Chondrocyte (in vitro differentiated cells): ENCODE measurements at places on chromosomes 2 and 18. TPM values are rescaled to one million over a fixed set of nuclear protein-coding genes. Genes with fewer than 3 reads are reported as not detected.

GRCh38 chr18:62848946-62849345 is 133.6 kb downstream of the PHLPP1 start:
- no peak for DNase-seq

DNA sequence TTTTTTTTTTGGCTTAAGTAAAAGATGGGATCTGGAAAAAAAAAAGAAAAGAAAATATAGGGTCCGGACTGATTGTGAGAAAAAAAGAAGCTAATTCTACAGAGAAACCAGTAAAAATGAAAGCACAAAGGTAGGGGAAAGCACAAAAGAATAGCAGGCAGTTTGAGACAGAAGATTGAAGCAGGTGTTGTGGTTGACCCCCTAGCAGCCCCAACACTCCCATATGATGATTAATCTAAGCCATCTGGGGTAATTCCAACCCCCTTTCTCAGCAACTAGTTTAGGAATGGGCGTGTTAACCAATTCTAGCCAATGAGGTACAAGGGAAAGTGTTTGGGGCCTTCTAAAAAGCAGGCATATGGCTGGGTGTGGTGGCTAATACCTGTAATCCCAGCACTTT is 77.0 kb downstream of the MBD2 start:
- no peak for DNase-seq

DNA sequence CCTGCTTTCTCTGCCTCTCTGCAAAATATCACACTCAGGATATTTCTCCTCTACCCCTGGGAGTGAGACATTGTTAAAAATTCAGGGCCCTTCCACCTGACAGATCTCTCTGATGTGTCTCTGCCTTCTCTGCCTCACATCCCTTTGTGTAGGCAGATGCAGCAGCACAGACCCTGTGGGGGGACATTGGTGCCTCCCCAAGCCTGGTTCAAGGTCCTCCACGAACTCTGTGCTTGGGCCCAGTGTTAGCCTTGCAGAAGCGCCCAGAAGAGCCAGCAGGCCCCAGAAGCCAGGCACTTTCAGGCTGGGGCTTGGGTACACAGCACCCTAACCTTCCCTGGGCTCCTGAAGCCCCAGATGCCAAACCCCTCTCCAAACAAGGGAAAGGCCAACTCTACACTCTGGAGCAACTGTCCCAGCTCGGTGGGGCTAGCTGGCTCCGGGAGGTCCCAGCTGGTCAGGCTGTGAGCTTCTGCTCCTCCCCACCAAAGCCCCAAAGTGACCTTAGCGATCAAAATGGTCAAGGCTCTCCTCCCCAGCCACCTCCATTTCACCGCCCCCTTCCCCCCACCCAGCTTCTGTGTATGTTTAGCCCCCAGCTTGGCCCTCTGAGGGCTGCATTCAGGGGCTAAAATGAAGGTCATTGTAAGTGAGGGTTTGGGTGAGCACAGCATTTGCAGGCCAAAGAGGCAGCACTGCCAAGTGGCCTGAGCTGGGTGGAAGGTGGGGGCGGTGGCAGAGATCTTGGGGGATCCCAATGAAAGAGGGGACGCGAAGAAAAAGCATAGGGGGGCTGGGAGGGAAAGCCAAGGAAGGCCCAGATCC is 2.6 kb downstream of the HOXD9 start:
- no peak for DNase-seq

DNA sequence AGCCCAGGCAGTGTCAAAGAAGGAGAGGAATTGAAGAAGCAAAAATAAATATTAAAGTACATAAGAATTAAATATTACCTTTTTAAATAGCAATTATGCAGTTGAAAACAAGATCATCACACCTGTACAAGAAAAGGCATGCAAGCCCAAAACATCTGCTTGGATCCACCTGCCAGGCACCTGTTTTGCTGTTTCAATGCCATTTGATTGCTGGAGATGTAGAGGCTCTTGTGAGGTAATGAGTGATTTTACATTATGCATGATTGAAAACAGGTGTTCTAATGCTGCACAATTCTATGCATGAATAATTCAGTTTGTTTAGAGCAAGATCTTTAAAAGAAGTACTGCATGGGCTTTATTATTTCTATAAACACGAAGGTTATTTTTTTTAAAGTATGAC is 700.6 kb upstream of the ZEB2 start:
- DNase-seq: no peak

GRCh38 chr2:25071966-25072365 is 30.1 kb downstream of the EFR3B start:
- no peak for DNase-seq

GRCh38 chr2:150688016-150688415 is 200.5 kb upstream of the RND3 start:
- no peak for DNase-seq

GRCh38 chr2:101361121-101361520 is 26.2 kb downstream of the CREG2 start:
- no peak for DNase-seq

DNA sequence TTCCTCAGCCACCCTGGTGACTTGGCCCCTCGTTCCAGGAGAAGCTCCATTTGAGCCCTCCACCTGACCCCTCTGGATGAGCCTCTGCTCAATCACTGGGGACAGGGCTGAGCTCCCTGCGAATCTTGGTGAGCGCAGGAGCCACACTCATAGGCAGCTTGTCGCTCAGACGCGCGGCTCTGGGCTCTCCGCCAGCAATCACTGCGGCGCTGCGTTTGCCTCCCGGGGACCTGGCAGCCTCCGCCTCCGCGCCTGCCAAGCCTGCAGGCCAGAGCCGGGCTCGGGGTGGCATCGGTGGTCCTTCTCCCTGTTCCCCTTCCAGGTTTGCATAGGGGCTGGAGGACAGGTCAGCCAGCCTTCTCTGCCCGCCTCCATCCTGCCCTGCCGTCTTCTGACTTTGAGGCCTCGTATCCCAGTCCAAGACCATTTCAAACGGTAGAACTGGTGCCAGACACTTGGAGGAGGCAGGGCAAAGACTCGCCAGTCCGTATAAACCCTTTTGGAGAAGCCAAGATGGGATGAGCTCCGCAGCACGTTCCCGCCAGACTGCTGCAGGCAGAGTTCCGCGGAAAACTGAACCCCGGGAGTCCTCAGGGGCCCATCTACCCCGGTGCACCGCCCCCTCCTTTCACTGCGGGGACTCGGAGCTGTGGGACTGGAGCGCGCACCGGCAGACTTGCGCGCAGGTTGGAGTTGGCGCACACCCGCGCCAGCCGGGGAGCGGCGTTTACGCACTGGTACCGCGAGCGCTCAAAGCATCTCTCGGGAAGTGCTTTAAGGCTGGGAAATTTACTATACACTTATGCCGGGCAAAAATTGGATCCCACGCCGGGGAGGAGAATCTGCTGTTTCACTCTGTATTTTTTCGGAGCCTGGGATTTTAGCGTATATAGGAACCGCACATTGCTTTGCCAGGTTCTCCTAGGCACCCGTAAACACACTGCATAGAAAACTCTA is 1.1 kb upstream of the TACR1 start:
- peak; percentile 88 for DNase-seq

DNA sequence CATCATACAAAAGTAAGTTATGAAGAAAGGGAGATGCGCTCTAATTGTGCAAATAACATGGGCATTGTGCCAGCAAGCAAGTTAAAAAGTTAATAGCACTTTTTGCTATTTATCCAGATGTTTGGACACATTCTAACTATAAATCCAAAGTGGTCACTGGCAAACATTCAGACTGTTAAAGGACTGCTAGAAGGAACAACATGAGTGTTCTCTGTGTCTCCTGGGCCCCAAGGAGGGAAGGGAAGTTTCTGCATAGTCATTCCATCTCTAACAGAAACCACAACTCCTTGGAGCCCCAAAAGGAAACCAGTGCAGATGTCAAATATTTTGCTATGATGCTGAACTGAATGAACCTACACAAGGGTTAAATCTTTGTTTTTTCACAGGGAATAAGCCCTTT is 213.3 kb upstream of the HNRNPA3 start:
- no peak for DNase-seq

- peak; percentile 85 for DNase-seq
These were observed 25.9 kb downstream of the HS6ST1 start for GRCh38 chr2:128292599-128293425.

DNA sequence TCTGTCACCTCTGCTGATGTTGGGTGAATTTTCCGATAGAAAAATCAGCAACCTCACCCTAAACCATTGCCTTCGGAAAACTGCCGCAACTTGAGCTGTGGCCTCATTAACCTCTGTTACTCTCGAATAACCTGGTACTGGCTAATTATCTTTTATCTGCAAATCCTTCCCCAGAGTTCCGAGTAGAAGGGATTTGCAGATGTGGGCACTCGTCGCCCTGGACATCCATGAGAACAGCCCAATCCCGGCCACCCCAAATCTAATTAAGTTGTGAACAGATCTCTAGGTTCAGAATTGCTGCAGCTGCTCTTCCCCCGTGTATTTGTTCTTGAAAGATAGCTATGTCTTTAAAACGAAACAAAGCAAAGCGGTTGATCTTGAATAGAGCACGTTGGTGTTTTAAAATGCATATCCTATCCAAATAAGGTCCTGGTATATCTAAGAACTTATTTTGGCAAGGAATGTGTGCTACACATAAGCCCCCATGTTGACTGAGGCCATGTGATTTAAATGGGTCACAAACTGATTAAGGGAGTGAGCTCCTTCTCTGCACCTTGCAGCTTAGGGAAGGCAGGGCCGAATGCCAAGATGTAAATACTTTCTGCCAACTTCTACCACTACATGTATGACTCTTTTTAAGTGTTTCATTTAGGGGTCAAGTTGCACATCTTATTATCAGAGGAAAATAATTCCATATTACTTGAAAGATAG is 88.2 kb downstream of the MTCL1 start:
- no peak for DNase-seq

DNA sequence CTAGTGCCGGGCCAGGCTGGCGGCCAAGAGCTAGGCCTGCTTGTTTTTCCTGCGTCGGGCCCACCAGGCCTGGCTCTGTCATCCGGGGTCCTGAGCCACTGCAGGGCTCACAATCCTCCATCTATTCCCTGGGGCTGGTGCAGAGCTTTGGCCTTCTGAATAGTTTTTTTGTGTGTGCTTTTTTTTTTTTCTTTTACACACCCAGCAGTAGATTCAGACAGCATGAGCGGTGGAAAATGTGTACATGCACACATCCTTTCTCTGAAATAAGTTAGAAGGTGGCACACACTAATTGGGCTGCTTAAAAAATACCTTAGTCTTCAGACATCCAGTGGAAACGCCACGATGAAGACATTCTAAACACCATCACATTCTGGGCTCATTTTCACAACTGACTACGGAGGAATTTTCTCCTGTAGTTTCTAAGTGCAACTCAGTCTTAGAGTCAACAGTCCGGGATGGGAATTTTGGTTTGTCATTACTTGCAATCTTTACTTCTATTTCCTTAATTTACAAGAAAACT is 6.1 kb downstream of the ZFP36L2 start:
- DNase-seq: no peak

DNA sequence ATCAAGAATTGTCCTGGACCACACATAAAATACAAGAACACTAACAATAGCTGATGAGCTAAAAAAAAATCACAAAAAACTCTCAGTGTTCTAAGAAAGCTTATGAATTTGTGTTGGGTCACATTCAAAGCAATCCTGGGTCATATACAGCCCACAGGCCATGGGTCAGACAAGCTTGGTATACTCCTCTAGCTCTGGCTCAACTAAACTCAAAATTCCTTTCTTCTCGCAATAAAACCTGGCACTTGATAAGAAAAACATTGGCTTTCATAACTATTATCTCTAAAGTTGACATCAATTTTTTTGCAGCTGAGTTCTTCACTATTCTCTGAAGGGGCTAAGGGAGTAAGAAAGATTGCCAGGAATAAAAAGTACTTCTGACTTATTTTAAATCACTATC is 38.3 kb downstream of the FBXO48 start:
- DNase-seq: no peak

GRCh38 chr18:57110290-57110689 is 36.6 kb upstream of the BOD1L2 start:
- no peak for DNase-seq

DNA sequence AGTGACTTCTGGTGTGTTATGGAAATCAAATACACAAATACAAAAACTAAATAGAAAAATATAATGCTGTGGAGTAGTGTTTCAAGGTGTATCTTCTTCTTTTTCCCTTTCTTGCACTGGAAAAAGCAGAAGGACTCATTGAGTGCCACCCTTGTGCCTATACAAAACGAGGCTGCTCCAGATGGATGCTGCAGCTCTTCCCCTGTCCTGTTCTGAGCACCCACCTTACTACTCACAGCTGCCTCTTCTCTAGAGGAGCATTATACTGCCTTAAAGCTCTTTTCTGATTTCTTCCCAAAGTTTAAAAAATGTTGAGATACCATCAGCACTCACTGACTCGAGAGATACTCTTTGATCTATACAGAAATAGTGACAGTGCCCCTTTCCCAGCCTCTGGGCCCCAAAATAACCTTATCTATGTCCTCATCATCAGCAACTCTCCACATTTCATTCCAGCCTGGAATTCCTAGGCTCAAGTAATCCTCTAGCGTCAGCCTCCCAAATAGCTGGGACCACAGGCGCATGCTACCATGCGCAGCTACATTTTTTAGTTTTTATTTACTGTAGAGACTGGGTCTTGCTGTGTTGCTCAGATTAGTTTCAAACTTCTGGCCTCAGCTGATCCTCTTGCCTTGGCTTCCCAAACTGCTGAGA is 1356.1 kb upstream of the NRXN1 start:
- DNase-seq: no peak

DNA sequence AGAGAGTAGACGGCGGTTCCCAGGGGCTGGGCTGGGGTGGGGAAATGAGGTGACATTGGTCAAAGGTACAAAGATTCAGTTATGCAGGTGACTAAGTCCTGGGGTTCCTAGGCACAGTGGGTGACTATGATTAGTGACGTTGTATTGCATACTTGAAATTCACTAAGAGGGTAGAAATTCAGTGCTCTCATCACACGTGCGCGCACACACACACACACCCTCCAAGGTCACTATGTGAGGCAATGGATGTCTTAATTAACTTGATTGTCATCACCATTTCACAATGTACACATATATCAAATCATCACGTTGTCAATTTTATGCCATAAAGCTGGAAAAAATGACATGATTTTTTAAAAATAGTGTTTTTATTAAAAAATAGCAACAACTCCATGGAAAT is 92.9 kb upstream of the ALKAL2 start:
- no peak for DNase-seq

DNA sequence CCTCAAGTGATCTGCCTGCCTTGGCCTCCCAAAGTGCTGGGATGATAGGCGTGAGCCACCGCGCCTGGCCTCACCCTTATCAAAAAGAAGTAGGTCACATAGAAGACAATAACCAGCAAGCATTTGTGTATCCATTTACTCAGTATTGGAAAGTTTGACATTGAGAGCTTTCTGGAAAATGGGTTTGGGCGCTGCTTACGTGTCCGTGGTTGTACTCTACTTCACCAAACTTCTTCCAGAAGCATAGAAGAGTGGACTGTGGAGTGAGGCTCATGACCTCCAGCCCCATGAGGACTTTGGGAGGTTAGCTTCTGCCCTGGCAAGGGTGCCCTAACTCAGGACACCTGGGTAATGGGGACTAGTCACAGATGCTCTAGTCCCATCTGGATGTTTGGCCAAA is 3.7 kb upstream of the ODC1 start:
- DNase-seq: peak; percentile 24

- no peak for DNase-seq
These were observed 847.7 kb downstream of the CPS1 start for GRCh38 chr2:211404098-211404497.

Gene GALNT14
- 0.70 to 17.8 TPM (median 16.2 TPM) in 3 replicates for total RNA-seq

Gene RELCH
- 15.2 to 22.6 TPM (median 16.2 TPM) in 3 replicates for total RNA-seq

Gene TACR1
- total RNA-seq: not detected in 3 replicates

Gene UPP2
- 0.60 TPM in 1 of 3 replicates, not detected in the others for total RNA-seq

Gene SH3RF3
- total RNA-seq: 58.8 to 66.2 TPM (median 59.5 TPM) in 3 replicates

Gene SERPINB12
- not detected in 3 replicates for total RNA-seq

Gene ZNF396
- total RNA-seq: 1.4 to 1.5 TPM (median 1.4 TPM) in 3 replicates

Gene KIAA2012
- not detected in 3 replicates for total RNA-seq

Gene CYS1
- total RNA-seq: 4.9 to 7.0 TPM (median 5.4 TPM) in 3 replicates

Gene PID1
- 0.95 to 1.8 TPM (median 1.8 TPM) in 3 replicates for total RNA-seq

Gene GCA
- total RNA-seq: 4.0 to 4.8 TPM (median 4.5 TPM) in 3 replicates

Gene EN1
- not detected in 3 replicates for total RNA-seq

Gene UGT1A5
- total RNA-seq: not detected in 3 replicates

Gene SCN7A
- 0.05 to 1.9 TPM (median 0.05 TPM) in 3 replicates for total RNA-seq
